ENCODE measurements at places on chromosomes 2 and 18.

GRCh38 chr2:238528953-238529781, 102.4 kb downstream of the ASB1 start:
- no peak overlapping the region for H3K4me3 ChIP-seq
- H3K4me1 ChIP-seq = no peaks in the 10 kb centered on the region
- no peak overlapping the region for H3K27ac ChIP-seq
- DNase-seq = no peak
- no peaks in the 10 kb centered on the region for H3K36me3 ChIP-seq

DNA sequence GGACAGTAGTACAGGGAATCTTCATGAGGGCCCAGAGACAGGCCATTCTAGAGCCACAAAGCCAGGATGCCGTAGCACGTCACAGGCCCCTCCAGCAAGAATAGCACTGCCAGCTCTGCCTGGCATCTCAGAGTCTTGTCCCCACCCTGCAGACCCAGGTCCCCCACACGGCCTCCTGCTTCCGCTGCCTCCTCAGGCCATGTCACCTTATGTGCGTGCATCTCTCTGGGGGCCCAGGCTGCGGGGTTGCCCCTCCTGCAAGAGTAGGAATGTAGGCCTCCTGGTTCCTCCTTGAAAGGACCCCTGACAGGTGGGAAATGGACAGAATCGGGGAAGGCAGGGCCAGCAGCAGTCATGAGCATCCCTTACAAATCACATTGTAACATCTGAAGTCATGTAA, 49.8 kb downstream of the ADI1 start:
- H3K36me3 ChIP-seq = peaks cover 82% of the 10 kb centered on the region
- DNase-seq = no peak
- H3K27me3 ChIP-seq = no peaks in the 10 kb centered on the region
- no peak overlapping the region for H3K27ac ChIP-seq
- H3K4me3 ChIP-seq = no peak overlapping the region

- DNase-seq = peak; percentile 22
- H3K27me3 ChIP-seq = no peaks in the 10 kb centered on the region
- no peak overlapping the region for H3K27ac ChIP-seq
- H3K4me1 ChIP-seq = peaks cover 11% of the 10 kb centered on the region
- H3K36me3 ChIP-seq = no peaks in the 10 kb centered on the region
These were observed 208.1 kb downstream of the BABAM2 start for GRCh38 chr2:28098501-28099225.

DNA sequence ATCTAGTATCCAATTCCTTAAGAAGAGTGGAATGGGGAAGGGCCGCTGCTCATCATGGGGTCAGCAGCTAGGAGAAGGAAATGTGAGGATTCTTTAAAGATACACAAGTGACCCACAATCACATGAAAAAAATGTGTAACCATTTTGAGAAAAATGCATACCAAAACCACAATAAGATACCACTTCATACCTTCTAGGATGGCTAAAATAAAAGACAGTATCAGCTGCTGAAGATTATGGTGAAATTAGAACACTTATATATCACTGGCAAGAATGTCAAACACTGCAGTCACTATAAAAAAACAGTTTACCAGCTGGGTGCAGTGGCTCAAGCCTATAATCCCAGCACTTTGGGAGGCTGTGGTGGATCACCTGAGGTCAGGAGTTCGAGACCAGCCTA, 67.9 kb downstream of the C2orf74 start:
- H3K4me3 ChIP-seq = no peak overlapping the region
- no peaks in the 10 kb centered on the region for H3K4me1 ChIP-seq
- H3K27ac ChIP-seq = no peak overlapping the region
- peaks cover 43% of the 10 kb centered on the region for H3K36me3 ChIP-seq
- DNase-seq = no peak
- no peaks in the 10 kb centered on the region for H3K27me3 ChIP-seq

- H3K4me1 ChIP-seq = no peaks in the 10 kb centered on the region
- peaks cover 21% of the 10 kb centered on the region for H3K27me3 ChIP-seq
- no peak for DNase-seq
- H3K36me3 ChIP-seq = no peaks in the 10 kb centered on the region
- H3K27ac ChIP-seq = no peak overlapping the region
These were observed 4.8 kb downstream of the RESP18 start for GRCh38 chr2:219327719-219328118.
